ENCODE measurements at places on chromosomes 6 and 20.

- no peak for DNase-seq
Measured at GRCh38 chr20:47521059-47521808, 19.5 kb downstream of the NCOA3 start.

- no peak for DNase-seq
Measured at GRCh38 chr20:40280616-40281015, 408.4 kb downstream of the MAFB start.

DNA sequence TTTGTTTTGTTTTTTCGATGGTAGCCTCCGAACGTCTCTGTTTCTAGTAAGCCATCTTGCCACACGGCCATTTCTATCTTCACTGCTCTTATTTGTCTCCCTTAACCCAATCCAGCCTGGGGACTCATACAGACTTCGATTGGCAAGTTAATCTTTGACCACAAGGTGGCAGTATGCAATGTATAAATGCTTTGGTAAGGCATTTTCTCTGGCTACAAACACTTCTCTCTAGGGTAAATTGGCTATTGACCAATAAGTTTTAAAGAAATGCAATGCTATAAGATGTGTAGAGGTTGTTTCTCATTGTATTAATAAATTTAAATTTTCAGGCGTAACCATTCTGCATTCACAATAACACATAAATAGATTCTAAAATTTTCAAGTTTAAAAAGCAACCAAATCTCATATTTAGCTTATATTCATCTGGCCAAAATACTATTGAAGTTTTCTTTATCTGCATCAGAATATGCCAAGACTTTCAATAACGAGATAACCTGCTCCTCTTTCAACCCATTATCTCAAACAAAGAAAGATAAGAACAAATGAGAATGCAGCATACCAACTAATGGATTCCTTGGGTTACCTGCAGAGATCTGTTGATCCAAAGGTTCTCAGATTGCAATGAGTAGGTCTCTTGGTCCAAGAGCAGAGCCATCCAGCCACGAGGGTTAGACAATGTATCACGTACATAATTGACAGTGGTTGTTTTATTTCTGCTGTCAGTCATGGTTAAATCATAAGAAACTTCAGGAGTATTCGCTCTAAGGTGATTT lies 231.9 kb downstream of the PKHD1 start:
- no peak for DNase-seq

- no peak for DNase-seq
Measured at GRCh38 chr6:154433477-154434241, 76.8 kb downstream of the CNKSR3 start.

- no peak for DNase-seq
Measured at GRCh38 chr6:1317302-1317815, 5.5 kb downstream of the FOXQ1 start.

DNA sequence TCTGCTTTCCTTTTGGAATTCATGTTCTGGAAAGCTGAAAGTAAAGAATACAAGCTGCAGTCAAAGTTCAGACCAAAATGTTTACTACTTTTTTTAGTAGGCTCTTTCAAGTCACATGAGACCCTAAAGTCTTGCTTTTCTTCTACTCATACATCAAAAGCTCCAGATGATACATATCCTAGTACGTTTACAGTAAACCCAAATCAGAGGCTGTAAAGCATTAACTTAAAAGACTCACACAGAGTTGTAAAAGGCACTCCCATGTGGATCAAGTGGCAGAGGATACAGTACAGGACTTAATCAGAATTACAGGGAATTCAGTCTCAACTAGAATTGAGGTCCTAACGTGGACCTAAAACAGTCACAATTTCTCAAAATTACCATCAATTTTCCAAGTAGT lies 40.7 kb downstream of the STK38 start:
- DNase-seq = no peak

- no peak for DNase-seq
Measured at GRCh38 chr20:46324960-46325703, 16.8 kb upstream of the CDH22 start.

DNA sequence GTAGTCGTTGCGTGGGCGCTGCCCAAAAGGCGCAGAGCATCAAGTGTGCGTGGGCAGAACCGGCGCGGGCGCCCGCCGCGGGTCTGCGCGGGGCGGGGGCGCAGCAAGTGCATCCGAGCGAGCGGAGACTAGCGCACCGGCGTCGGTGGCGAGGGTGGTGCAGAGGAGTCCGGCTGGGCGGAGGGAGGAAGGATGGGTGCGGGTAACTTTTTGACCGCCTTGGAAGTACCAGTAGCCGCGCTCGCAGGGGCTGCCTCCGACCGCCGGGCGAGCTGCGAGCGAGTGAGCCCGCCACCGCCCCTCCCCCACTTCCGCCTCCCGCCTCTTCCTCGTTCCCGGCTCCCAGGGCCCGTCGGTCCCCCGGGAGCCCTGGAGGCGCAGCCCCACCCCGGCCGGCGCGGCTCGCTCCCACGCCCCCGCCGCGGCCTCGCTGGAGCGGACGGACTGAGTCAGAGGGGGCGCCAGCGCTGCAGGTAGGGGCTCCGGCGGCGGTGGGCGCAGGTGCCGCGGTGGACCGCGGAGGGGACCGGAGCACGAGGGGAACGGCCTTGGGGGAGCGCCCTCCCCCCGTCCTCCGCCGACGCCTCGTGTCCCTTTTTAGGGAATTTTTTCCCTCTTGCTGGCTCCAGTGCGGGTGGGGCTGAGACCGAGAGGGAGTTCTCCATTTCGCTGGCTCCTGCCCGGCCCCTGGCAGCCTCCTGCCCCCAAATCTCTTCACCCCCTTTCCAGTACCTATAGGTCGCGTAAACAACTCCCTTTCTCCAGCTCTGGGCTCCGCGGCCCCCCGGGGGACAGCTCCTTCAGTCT lies 1.6 kb upstream of the DBNDD2 start:
- DNase-seq = peak; percentile 87

- DNase-seq = no peak
Measured at GRCh38 chr6:116828983-116829382, at the start of gene GPRC6A. TSS of gene GPRC6A (minus strand) at chr6:116829083. CDS start at chr6:116829013, 70 bp downstream.

DNA sequence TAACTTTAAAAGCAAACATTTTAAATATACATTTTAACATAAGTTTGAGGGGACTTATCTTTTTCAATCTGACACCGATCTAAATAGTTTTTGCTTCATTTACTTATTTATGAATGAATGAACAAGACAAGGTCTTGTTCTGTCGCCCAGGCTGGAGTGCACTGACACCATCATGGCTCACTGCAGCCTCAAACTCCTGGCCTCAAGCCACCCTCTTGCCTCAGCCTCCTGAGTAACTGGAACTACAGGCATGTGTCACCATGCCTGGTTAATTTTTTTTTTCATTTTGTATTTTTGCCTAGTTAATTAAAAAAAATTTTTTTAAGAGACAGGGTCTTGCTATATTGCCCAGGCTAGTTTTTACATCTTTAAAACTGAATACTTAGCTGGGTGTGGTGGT lies 25.4 kb downstream of the FBXO9 start:
- DNase-seq = no peak

DNA sequence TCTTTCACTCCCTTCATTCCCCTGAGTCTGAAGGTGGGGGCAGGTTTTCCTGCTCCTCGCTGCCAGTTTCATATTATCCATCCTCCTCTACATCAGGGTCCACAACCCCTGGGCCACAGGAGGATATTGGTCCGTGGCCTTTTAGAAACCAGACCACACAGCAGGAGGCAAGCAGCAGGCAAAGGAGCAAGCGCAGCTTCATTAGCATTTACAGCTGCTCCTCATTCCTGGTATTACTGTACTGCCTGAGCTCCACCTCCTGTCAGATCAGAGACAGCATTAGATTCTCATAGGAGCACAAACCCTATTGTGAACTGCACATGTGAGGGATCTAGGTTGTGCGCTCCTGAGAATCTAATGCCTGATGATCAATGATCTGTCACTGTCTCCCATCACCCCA lies 380.3 kb downstream of the ARHGAP18 start:
- DNase-seq = no peak

DNA sequence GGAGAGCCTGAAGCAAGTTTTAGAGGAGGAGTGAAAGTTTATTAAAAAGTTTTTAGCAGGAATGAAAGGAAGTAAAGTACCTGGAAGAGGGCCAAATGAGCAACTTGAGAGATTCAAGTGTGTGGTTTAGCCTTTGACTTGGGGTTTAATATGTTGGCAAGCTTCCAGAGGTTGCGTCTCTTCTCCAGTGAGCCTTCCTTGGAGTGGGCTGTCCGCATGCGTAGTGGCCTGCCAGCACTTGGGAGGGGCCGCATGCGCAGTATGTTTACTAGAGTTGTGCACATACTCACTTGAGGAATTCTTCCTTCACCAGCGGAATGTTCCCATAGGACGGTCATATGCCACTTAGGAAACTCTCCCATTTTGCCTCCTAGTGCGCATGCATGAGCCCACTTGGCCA lies 235.2 kb downstream of the ALDH8A1 start:
- no peak for DNase-seq

- no peak for DNase-seq
Measured at GRCh38 chr20:16314748-16315159, 258.5 kb downstream of the KIF16B start.

GRCh38 chr20:64071341-64072332 lies 7.7 kb downstream of the RGS19 start:
- no peak for DNase-seq

GRCh38 chr20:51757226-51757625 lies 11.0 kb downstream of the ATP9A start:
- DNase-seq = no peak

DNA sequence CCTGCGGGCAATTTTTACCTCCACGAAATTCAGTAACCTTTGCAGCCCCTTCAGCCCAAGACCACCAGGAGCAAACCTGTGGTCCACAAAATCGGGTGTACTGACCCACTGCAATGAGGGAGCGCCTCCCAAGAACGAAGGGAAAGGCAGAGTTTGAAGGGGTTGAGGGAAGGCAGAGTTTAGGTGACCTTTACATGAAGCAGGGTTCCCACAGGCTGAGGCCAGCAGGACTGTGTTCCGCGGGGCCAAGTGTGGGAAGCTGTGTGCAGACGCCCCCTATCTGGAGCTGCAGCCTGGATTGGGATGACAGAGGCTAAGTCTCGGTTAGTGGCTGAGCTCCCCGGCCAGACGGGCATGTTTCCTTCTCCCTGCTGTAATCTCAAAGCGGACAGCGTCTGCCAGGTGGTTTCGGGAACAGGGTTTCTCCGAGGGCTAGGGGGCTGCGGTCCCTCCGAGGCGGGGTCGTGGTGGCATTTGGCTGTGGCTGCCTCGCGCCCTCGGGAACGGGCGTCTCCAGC lies 826 bp upstream of the PYGB start:
- peak; percentile 35 for DNase-seq

DNA sequence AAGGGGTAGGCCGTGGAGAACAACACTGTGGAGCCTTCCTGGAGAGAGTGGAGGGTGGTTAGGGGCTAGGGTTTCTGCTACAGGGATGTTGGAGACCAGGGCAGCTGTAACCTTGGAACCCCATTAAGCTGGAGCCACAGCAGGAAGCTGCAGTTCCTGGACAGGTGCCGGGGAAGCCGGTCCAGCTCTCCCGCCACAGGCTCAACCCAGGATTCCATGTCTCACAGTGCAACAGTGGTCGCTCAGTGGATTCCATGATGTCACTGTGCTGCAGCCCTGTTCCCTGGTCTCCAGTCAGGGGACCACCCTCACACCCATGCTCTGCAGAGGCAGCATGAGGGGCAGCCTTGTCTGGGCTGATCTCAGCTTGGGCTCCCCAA lies 264.6 kb upstream of the CDYL start:
- no peak for DNase-seq

GRCh38 chr6:149094934-149095351 lies 222.6 kb upstream of the TAB2 start:
- DNase-seq = no peak

GRCh38 chr6:61711849-61712248 lies 574.2 kb downstream of the KHDRBS2 start:
- no peak for DNase-seq

GRCh38 chr20:38205001-38205400 lies 39.9 kb upstream of the TGM2 start:
- DNase-seq = no peak

- DNase-seq = no peak
Measured at GRCh38 chr6:73011945-73012344, 213.4 kb downstream of the KHDC1L start.

GRCh38 chr20:50484271-50484976 lies 25.8 kb upstream of the PTPN1 start:
- no peak for DNase-seq

- DNase-seq = peak; percentile 34
Measured at GRCh38 chr6:7974938-7975763, 64.6 kb upstream of the TXNDC5 start.

GRCh38 chr6:6875818-6876470 lies 231.8 kb upstream of the RREB1 start:
- no peak for DNase-seq

DNA sequence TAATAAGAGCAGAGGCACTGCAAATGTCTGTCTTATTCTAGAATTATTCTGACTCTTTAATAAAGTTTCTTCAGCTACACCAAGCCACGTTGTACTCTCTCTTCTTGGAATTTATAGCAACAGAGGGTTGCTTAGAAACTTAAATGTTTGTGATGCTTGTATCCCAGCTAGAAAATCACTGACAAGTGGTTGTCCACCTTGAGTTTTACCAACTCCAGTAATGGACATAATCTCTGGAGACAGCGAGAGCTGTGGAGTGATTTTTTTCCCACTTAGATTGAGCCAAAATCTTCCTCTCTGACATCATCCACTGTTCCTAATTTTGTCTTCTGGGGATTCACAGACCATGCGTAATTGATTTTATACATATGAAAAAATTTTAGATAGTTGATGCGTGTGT lies 8.0 kb downstream of the ECT2L start:
- DNase-seq = no peak

DNA sequence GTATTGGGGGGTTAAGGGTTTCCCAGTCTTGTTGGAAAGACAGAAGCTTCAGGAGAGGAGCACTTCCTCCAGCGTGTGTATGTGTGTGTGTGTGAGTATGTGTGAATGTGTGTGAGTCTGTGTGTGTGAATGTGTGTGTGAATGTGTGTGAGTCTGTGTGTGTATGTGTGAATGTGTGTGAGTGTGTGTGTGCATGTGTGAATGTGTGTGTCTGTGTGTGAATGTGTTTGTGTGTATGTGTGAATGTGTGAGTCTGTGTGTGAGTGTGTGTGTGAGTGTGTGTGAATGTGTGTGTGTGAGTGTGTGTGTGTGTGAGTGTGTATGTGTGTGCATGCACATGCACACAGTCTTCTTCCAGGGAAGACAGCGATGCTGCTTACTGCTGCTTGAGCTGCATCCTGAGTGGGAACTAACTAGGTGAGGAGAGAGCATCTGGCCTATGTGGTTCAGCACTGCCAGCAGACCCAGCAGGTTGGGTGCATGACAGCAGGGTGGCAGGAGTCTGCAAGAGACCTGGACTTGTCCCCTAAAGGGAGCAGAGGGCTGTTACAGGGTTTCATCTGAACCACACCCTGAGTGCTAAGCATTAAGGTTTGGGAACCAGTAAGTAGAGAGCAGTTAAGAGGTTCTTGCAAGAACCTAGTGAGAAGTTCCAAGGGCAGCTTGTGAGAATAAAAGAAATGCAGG lies 22.7 kb upstream of the CCND3 start:
- DNase-seq = peak; percentile 42

GRCh38 chr6:123489589-123489988 lies 147.2 kb downstream of the TRDN start:
- no peak for DNase-seq
